Activated naive CD4-positive, alpha-beta T cell treated with anti-CD3 and anti-CD28 coated beads, Interleukin-2, amount 50 U/mL, for 16 hours (primary cell): ENCODE measurements at places on chromosomes 5 and 9.
A peak's percentile ranks its signal among the peaks of the same experiment; 100 is the strongest.

- DNase-seq, result no peak
Observed at GRCh38 chr5:173205916-173206315, 29.1 kb downstream of the NKX2-5 start.

GRCh38 chr5:163622799-163623198 lies 117.4 kb downstream of the MAT2B start:
- DNase-seq, result no peak

- DNase-seq, result no peak
Observed at GRCh38 chr5:127969002-127969401, 114.6 kb upstream of the SLC12A2 start.

DNA sequence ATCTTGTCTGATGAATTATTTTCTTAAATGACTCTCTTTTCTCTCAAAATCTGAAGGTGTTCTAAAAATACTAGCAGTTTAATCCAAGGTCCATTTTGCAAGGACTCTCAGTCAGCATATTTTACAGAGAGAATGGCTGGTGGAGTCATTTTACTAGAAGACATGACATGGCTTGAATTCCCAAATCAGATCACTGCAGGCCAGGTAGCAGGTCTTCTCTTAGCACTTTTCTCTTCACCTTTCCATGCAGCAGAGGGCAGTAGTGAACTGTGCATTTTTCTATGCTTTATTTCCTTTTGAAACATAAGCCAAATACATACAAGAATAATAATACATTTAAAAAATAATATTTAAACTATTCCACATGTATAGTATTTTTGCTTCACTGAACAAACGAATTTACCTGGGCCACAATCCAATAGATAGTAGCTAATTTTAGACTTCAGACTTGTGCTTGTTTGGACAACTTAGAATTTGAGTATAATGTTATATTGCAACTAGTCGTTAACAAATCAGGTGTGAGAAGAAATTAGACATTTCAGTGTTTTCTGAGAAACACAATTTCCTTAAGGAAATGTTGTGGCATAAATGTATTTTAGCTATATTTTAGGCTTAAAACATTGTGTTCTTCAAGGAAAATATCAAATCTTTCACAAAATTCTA lies 289.4 kb upstream of the DAB2 start:
- peak; percentile 30 for DNase-seq

DNA sequence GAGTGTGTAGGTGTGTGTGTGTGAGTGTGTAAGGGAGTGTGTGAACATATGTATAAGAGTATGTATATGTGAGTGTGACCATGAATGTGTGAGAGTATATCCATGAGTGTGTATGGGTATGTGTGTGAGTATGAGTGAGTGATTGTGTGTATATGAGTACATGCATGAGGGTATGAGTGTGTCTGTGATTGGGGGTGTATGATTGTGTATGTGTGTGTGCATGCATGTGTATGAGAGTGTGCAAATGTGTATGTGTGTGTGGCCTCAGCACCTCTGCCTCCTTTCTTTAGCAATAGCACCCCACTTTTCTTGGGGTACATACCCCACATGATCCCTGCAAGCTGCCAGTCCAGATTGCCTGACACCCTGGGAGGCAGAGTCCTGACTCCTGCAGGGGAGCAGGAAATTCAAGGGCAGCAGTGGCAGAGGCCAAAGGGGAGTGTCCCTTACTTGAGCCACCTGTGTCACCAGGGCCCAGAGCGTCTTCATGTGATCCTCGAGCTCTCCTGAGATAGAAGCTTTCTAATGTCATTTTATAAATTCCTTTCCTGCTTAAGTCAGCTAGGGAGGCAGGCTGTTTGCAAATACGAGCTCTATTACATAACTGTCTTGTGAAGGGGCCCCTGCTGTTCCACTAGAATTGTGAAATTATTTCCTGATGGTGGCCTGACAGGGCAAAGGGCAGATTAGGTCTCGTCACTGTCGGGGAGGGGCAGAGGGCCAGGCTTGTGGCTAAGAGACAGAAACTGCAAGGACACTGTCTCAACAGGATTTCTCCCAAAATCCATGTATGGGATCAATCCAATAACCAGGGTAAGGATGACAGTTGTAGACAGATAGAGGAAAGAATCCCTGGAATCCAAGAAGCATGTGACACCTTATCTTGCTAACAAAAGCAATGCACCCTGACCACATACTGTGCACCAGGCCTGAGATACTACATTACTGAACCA lies 389.1 kb downstream of the GADD45G start:
- DNase-seq, result no peak

DNA sequence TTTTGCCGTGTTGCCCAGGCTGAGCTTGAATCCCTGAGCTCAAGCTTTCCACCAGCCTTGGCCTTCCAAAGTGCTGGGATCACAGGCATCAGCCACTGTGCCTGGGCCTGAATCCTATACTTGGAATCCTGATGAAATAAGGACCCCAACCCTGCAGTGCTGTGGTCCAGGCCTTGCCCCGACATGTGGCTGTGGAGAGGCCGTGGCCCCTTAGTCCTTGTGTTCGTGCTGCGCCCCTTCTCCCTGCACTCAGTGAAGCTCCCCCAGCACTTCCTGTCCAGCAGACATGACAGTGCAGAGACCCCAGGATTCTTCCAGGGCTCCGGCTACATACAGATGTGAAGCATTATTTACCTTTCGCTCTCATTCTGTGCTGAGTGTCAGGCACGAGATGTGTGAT lies 52.9 kb downstream of the EHMT1 start:
- no peak for DNase-seq

DNA sequence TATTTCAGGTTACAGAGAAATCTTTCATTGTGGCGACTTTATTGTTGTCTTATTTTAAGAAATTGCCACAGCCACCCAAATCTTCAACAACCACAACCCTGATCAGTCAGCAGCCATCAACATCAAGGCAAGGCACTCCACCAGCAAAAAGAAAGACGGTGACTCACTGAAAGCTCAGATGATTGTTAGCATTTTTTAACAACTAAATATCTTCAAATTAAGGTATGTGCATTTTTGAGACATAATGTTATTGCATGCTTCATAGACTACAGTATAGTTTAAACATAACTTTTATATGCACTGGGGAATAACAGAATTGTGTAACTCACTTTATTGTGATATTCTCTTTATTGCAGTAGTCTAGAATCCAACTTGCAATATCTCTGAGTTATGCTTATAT lies 263.4 kb downstream of the TMEM232 start:
- DNase-seq, result no peak

GRCh38 chr5:181235689-181236366 lies 7.9 kb downstream of the RACK1 start:
- DNase-seq, result no peak

- DNase-seq, result no peak
Observed at GRCh38 chr9:9133526-9133925, 1333.9 kb upstream of the DMAC1 start.

DNA sequence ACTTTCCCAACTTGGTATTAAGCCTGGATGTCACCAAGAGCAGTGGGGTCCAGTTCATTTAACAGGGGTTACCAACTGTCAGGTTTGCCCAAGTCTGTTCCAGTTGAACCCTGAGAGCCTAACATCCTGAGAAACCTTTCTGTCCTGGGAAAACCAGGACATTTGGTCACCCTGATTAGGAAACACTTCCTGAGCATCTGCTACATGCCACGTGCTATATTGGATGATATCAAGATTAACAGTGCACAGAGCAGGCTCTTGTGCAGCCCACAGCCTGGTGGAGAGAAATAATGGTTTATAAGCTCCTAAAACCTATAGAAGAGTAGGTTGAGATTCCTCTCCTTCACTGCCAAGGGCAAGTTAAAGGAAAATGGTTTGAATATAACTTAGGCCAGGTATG lies 102.9 kb upstream of the RAD23B start:
- no peak for DNase-seq

DNA sequence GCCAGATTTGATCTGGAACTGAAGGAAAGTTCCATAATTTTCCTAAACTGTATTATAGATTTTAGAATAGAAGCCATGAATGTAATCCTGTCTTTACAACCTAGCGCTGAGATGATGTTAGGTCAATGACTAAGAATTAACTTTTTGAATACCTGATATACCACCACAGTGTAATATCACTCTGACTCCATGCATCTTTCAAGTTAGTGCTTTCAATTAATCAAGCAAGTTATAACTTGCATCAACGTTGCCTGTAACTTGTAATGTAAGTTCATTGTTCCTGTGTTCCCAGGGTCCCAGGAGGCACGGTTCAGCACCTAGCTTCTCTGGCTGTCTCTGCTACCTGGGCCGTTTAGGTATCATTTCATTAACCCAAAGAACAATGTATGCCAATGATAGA lies 139.3 kb downstream of the CSNK1G3 start:
- DNase-seq, result no peak

DNA sequence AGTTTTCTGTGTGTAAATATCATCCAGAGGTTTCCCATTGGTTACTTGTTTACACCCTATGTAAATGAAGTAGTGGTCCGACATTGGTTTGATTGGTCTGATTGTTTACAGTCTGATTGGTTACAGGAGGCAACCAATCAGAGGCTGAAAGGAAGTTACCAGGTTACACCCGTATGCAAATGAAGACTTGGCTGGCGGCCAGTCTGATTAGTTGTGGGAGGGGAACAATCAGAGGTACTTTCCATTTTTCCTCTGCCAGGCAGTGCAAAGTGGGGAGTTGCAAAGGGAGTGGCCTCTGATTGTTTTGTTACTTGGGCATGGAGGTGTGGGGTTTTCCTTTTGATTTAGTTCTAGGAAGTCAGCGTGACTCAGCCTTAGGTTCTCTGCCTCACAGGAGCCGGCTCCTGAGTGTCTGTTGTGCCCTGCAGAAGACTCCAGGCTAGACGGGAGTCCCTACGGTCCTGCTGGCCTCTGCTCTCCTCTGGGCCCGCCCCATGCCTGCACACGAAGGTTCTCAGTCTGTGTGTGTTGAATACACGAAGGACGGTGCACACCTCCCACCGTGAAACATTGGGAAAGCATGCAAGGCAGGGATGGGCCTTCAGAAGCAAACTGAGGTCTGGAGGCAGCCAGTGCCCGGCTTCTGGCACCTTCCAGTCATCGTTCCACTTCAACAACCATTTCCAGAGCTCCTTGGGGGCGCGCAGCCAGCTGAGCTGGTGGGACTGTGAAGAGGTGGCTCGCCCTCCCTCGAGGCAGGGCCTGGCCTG lies 42.9 kb downstream of the OLFM1 start:
- no peak for DNase-seq

GRCh38 chr9:10999646-11000045 lies 386.8 kb upstream of the PTPRD start:
- DNase-seq, result no peak

- no peak for DNase-seq
Observed at GRCh38 chr5:150404121-150404520, 8.6 kb downstream of the CD74 start.

DNA sequence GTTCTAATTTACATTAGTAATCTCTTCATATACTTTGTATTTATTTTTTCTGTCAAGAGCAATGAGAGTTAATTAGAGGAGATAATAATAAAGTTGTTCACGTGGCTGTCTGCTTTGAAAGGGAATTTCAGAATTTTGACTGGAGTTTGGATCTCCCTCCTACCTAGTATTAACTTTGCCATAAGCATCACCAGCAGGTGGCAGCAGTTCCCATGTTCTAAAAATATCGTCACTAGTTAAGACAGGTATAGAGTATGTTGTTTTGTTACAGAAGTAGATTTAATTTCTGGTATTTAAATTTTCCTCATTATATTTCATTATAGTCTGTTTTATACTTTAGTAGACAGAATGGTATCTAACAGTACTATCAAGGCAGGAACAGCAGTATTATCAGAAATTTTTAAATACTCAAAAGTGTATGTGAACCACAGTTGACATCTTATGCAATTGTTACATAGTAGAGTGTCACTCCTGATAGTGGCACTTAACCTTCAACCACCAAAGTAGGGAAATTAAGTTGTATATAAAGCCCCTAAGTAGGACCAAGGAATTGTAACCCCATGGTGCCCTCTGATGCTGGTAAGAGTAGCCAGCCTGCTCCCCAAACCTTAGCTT lies 20.4 kb downstream of the GNPDA1 start:
- peak; percentile 80 for DNase-seq

- no peak for DNase-seq
Observed at GRCh38 chr9:81620002-81620390, 69.4 kb downstream of the TLE1 start.

DNA sequence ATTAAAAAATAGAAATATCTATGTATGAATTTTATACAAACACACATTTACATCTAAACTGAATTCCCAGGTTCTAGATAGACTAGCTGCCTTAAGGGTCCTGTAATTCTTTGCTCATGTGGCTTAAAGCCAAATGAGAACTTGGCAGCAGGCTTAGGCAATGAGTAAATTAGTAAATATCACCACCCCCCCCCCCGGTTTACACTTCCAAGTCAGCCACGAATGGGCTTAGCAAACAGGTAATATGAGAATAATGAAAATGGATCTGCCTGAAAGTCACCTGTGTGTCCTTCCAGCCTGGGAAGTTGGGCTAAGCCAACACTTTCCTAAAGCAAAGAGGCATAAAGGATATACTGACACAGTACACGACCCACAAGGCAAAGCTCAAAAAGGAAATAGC lies 108.6 kb downstream of the KLHL3 start:
- DNase-seq, result no peak

DNA sequence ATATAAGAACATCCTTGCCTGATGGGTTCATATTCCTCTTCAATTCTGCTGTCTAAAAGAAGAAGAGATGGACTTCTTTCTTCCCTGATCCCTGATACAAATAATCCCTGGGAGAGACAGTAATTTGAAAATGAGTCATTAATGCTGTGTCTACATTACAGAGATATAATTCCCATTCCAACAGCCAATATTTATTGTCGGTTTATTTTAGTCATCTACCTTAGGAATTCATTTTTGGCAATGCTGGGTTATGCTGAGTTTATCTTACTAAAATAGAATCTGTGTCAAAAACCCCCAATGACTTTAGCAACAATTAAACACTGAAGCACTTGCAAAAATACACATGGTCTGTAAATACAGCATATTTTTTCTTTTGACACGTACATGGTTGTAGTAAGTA lies 23.9 kb downstream of the ZNF474 start:
- no peak for DNase-seq

DNA sequence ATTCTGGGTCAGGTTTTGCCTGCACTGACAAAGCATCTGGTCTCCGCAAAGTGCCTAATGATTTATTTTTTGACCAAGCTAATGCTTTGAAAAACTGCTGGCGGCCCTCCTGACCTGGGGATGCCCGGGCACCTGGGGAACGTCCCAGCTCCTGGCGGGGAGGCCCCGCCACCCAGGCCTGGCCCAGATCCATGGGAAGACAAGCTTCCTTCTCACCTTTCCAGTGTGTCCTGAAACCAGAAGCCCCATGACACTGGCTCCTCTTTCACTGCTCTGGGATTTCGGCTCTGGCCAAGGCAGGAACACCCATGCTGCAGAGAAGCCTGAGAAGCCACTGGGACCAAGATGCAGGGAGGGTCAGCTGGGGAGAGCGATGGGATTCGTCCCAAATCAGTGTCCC lies 144.1 kb downstream of the SEC61B start:
- DNase-seq, result no peak

GRCh38 chr9:99373912-99374311 lies 151.8 kb downstream of the SEC61B start:
- DNase-seq, result no peak

GRCh38 chr5:116885825-116886224 lies 311.2 kb upstream of the SEMA6A start:
- DNase-seq, result no peak

- DNase-seq, result no peak
Observed at GRCh38 chr9:115050002-115050490, 67.9 kb downstream of the TNC start.
